ENCODE measurements at places on chromosomes 2 and 18.
A peak's percentile ranks its signal among the peaks of the same experiment; 100 is the strongest.

GRCh38 chr2:36820942-36821605 lies 124.6 kb downstream of the VIT start:
- DNase-seq: no peak

DNA sequence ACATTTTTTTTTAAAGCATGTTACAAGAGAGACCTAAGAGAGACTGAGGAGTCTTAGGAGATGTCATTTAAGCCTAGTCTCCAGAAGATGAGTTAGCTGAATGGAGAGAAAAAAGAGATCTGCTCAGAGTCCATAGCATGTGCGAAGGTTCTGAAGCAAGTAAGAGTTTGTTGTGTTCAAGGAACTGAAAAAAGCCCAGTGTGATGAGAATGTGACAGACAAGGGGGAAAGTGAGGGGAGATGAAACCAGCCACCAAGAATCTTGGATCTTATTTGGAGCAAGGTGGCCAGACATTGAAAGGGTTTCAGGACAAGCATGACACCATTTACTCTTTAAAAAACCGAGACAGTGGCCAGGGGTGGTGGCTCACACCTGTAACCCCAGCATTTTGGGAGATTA lies 5.2 kb upstream of the MOB1A start:
- DNase-seq: no peak

- no peak for DNase-seq
These were observed 520.5 kb downstream of the KCNJ3 start for GRCh38 chr2:155218945-155219344.

DNA sequence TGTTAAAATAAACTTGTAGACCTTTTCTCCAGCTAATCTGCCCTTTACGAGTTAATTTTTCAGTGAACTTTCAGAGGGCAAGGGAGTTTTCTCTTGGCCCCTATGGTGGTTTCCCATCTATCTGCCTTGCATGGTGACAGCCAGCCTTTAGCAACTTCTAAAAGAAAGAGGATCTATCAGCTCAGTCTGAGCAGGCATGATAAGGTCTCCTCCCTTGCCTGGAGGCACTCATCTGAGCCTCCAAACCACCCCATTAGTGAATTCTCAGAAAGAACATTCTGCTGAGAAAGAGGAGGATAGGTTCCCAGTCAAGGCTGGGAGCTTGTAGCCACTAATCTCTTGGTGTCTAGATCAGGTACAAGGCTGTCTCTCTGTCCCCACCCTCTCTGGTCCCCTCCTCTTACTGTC lies 10.7 kb upstream of the GYPC start:
- DNase-seq: no peak

GRCh38 chr2:234680688-234681619 lies 184.1 kb upstream of the ARL4C start:
- DNase-seq: no peak

- no peak for DNase-seq
These were observed 1774.8 kb upstream of the CELF4 start for GRCh38 chr18:39340418-39340817.

- no peak for DNase-seq
These were observed 119.9 kb upstream of the SERTAD2 start for GRCh38 chr2:64773461-64774118.

DNA sequence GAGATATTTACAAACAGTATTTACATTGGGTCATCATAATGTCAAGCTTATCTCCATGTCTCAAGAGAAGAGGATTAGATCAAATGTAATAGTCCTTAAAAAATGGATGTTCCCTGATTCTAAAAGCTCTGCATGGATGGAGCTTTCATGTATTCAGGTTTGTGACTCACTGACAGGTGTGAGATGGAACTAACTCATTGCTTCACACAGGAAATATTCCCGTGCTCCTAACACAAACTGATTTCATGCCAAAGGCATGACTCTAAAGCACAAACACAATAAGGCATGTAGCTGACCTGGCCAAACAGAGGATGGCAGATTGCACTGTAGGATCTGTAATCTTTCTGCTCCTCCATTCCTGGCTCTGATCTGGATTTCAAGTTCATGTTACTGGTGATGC lies 110.0 kb downstream of the ALK start:
- DNase-seq: no peak

DNA sequence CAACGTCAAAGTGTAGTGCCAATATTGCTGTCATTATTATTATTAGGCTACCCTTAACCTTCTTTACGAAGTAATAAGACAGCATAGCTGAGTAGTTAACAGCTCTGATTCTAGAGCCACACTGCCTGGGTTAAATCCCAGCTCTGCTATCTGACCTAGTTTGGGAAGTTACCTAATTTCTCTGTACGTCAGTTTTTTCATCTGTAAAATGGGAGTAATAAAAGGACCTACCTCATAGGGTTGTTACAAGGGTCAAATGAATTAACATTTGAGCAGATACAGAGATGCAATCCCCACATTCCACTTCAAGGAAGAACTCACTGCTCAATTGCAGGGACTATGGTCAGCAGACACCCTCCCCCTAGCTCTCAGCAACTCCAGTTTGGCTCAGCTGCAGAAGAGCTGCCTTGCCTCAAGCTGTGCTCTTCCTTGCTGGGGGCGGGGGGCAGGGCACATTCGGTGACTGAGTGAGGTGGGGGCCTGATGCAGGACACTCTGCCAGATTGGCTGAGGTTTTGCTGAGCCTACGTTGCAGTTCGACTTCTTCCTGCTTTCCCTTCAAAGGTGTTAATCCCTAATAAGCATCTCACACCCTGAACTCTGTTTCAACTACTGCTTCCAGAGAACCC lies 11.0 kb upstream of the LGALSL start:
- DNase-seq: no peak

DNA sequence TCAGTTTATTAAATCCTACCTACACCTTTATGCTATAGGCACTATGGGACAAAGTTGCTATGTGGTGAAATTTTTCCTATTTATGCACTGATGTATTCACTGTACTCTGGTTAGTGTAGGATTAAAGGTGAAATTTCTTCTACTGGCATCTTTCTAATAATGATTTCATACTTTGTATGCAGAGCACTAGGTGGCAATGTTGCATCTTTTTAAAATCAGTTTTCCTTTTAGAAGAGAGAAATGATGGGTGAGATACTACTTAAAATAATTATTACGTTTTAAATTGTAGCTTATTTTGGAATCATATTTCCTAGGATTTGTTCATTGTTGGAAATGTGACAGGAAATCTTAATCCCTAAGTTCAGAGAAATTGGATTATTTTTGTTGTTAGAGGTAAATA lies 150.9 kb downstream of the CD8B2 start:
- DNase-seq: no peak

- no peak for DNase-seq
These were observed 40.7 kb downstream of the POMC start for GRCh38 chr2:25127646-25128045.

GRCh38 chr18:22778996-22779395 lies 154.1 kb upstream of the RBBP8 start:
- no peak for DNase-seq

DNA sequence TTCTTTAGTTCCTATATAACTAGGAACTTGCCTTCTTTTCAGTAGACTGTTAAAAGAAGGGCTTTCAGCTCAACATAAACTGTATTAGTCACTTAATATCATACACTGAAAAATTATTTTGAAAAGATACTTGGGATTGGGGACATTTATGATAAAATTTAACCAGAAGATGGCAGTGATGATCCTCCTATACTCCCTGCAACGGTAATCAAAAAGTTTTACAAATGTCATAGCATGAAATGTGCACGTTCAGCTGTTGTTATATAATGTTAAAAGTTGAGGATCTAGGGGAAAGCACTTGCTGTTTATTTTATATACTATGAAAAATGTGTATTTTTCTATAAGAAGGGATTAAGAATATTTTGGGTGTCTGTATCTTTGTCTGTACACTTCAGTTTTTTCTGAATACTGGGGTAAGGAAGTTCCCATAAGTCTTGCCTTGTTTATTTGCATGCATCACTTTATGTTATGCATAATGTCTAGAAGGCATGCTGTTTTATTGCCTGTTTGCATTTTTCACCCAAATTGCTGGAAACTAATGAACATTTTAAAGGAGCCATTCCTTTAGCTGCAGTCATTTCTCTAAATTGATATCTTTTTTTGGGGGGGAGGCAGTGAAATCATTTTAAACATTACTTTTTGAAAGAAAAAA lies 19.0 kb downstream of the DYNC1I2 start:
- no peak for DNase-seq

DNA sequence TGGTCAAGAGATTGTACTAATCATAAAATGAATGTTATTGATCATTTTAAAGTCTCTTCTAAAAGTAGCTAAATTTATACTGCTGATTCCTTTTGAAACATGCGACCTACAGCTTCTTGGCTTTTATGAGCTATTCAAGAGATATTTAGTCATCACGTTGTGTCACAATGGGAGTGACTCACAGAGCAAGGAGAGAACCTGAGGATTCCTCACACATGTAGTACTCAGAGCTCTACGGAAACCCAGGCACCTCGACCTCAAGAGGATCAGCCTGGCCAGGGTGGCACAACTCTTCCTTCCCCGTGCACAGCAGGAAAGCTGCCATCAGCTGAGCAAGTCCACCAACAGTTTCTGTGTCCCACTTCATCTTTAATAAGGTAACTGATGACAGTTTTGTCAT lies at the start of gene DHRS9:
Gene DHRS9, plus strand, starts transcription at position 223 of the 400 bp plus-strand sequence. CDS start 12,019 bp downstream, outside the sequence.
- DNase-seq: no peak

DNA sequence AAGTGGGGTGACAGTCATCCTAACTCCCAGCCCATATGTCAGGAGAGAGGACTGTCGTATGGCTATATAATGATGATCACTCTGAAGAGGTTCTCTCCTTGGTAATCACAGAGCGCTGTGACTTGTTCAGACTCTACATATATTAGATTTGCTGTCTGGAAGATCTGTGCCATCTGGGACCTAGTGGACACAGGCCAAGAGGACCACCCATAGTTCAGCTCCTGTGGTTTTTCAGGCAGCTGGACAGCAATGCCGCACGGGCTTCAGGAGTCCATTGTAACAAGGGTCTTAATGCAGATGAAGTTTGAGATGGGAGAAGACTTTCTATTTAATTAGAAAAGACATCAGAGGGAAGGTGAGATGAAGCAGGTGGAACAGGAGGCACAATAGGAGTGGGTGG lies 40.1 kb upstream of the EPHA4 start:
- no peak for DNase-seq

DNA sequence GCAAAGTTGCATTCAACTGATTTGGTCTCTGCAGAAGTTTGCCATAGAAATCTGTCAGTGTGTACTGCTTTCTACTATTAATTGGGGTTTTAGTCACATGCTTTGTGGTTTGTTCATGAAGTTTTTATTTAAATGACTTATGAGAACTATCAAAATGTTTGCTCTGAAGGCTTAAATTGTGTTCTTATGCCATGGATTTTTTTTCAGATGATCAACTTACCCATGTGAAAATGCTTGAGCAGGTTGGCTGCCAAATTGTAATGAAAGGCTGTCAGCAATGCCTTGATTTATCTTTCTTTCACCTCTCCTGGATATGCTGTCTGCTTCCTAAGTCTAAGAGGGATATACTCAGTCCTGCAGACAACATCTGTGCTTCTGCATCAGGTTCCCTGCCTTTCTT lies 50.7 kb downstream of the FMNL2 start:
- DNase-seq: no peak

- no peak for DNase-seq
These were observed 7.0 kb downstream of the CCDC93 start for GRCh38 chr2:118006861-118007260.

DNA sequence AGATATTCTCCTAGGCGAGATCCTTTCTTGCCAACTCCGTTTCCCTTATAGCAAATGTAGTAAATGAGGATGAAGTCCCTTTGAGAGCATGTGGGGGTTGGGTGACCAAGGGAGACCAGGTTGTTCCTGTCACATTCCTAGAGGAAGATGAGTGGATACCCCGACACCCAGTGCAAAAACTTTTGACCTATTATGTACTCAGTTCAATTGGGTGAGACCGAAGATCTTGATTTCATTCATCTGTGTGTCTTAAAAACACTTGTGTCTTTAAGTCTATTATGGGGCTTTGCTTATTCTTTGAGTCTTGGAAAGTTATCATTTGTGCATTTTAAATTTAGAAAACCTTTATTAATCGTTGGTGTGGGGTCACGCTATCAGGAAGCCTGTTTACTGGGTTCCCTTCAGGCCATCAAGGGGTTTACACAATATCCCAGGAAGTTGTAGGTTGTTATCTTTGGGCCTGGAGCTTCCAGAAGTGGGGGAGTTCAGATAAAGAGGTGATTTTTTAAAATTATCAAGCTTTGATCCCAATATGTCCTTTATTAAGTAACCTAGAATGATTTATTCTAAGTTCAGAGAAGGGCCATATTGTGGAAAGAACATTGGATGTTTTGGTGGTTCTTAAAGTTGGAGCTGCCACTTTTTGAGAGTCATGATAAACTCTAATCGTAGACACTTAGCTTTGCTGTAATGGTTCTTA lies 2.8 kb downstream of the RHOB start:
- no peak for DNase-seq

DNA sequence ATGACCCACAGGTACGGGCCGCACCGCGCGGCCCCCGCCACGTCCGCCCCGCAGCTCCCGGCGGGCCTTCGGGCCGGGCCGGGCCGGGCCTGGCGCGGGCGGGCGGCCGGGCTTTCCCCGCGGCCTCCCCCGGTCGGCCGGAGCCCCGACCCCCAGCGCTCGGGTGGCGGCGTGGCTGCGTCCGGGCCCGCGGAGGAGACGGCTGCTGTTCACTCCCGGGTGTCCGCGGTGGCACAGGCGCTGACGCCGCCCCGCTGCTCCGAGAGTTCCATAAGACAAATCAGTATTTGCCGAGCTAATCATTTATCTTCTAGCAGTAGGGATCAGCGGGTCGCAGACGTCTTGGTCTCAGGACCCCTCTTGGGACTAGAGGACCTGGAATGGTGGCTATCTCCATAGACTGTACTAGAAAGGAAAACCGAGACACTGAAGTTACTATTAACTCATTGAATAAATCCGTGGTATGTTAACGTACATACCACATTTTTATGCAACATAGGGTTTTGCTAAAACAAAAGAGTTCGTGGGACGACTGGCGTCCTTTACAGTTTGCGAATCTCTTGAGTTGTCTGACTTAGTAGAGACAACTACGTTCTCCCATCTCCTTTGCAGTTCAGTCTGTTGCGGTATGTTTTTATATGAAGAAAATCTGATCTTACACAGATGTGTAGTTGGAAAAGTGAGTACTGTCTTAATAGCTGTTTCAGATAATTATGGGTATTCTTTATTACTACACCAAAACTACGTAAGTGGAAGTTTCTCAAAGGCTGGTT lies 500 bp downstream of the LIMS1 start:
- peak; percentile 26 for DNase-seq

DNA sequence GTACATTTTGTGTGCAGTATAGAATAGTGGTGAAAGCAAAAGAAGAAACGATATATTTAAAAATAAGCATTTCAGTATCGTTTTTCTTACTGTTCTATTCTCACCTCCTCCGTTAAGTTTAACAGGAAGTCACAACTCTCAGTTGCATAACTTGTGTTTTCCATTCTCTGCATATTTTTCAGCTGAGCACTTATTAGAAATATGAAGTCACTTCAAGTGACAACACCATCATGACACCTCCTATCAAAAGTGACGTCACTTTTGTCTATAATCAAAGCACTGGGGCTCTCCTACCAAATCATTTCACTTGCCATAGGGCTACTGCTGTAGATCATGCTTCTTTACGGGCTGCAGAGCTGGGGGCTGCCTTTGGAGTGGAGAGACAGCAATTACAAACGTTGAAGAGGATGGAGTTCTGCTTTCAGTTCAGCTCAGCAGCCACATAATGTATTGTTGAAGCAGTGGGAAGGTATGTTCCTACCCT lies 36.3 kb downstream of the STAT4 start:
- DNase-seq: peak; percentile 13
